ENCODE measurements at places on chromosomes 5 and 9.

GRCh38 chr9:120710110-120710981, 3.9 kb downstream of the MEGF9 start:
- no peak for DNase-seq

DNA sequence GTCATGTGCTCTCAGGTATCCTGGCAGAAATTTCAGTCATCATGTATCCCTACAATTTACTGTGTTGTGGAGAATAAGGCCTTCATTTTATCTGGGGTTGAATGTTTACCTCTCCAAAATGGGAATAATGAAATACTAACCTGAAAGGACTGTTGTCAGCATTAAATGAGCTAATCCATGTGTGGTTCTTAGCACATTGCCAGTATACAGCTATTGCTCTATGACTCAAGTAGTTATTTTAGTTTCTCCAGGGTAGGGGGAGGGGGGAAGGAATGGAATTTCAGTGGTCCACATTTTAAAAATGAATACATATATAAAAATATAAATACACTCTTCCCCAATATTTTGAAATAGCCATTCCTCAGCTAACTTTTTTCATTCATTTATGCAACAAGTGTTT, 3.5 kb downstream of the PAM start:
- no peak for DNase-seq

GRCh38 chr9:37191403-37192089, 71.2 kb downstream of the ZCCHC7 start:
- no peak for DNase-seq

DNA sequence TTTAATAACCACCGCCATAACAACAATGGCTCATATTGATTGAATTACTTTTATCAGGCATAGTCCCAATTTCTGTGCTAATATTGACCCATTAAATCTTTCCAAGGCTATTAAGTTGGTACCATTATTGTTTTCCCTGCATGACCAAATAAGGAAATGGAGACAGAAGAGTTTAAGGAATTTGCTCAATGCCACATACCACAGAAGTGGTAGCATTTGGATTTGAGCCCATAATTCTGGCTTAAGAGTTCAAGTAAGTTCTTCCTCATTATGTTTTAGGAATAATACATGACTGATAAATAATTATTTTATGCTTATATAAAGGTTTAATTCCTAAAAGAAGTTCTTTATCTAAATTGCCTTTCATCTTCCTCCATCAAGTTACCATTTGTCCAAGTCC, 43.4 kb upstream of the HAPLN1 start:
- DNase-seq, result no peak

GRCh38 chr5:51746023-51746422, 362.8 kb downstream of the ISL1 start:
- no peak for DNase-seq

All from NCI-H446 (cell line).